ENCODE measurements at places on chromosomes 3 and 15. TPM values are rescaled to one million over a fixed set of nuclear protein-coding genes. Genes with fewer than 3 reads are reported as not detected.

- H3K4me1 ChIP-seq, result no peaks in the 10 kb centered on the region
- H3K36me3 ChIP-seq, result no peaks in the 10 kb centered on the region
Observed at GRCh38 chr15:48935236-48935635, 28.5 kb downstream of the SHC4 start.

GRCh38 chr15:77507143-77507897, 86.6 kb downstream of the HMG20A start:
- no peaks in the 10 kb centered on the region for H3K27me3 ChIP-seq
- no peak overlapping the region for H3K27ac ChIP-seq
- no peaks in the 10 kb centered on the region for H3K36me3 ChIP-seq
- no peak overlapping the region for H3K4me3 ChIP-seq
- DNase-seq, result no peak

- no peak for DNase-seq
- no peaks in the 10 kb centered on the region for H3K27me3 ChIP-seq
- no peaks in the 10 kb centered on the region for H3K4me1 ChIP-seq
Observed at GRCh38 chr3:188090620-188091309, 63.2 kb upstream of the LPP start.

DNA sequence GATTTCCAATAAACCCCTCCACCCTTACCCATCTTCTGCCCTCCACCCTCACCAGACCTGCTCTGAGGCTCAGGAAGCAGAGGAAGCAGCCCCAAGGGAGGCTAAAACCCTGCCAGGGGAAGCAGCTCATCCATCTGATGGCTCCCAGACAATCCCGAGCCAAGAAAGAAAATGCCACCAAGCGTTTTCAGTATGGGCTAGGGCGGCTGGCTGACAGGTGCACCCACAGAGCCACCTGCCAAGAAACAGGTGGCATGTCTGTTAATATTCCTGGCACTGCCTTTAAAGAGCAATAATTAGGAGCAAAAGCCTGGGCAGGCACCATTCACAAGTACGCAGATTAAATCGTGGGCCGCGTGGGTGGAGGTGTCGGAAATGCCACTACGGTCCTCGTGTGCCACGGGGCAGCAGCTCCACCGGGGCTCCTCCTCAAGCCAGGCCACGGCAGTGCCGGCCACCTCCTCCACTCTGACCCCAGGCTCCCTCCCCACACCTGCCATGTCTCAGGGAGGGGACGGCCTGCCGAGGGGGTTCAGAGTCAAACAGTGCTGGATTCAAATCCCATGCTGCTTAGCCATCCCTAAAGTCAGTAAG, 23.9 kb upstream of the GRIP2 start:
- H3K27me3 ChIP-seq, result no peaks in the 10 kb centered on the region
- no peak for DNase-seq
- H3K36me3 ChIP-seq, result no peaks in the 10 kb centered on the region
- no peak overlapping the region for H3K4me3 ChIP-seq
- no peak overlapping the region for H3K27ac ChIP-seq
- H3K4me1 ChIP-seq, result peaks cover 18% of the 10 kb centered on the region

Gene SLC35G2
- 8.8 TPM for total RNA-seq
